ENCODE measurements at places on chromosomes 2 and 18.
A peak's percentile ranks its signal among the peaks of the same experiment; 100 is the strongest.

- DNase-seq: no peak
These were observed 330.5 kb upstream of the TCF4 start for GRCh38 chr18:55918444-55918843.

DNA sequence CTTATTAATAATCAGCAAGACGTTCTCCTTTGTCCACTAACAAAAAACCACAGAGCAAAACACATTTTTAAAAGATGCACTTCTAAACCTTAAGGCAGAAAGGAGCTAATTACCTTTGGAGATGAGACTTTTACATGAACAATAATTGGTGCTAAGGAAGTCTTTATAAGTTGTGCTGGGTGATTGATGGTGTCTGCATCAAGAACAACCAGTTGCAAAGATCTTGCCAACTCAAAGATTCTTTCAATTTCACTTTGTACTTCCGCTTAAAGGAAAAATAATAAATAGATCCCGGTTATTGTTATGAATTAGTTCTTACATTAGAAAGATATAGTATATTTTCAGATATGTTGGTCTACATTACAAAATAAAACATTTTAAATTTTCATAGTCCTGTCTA is 26.9 kb upstream of the ARL5A start:
- DNase-seq: no peak

GRCh38 chr2:219041252-219041651 is at the start of gene CFAP65:
TSS of gene CFAP65 (minus strand) at chr2:219041516. CDS start at chr2:219039048, 2,468 bp downstream.
- peak; percentile 21 for DNase-seq

DNA sequence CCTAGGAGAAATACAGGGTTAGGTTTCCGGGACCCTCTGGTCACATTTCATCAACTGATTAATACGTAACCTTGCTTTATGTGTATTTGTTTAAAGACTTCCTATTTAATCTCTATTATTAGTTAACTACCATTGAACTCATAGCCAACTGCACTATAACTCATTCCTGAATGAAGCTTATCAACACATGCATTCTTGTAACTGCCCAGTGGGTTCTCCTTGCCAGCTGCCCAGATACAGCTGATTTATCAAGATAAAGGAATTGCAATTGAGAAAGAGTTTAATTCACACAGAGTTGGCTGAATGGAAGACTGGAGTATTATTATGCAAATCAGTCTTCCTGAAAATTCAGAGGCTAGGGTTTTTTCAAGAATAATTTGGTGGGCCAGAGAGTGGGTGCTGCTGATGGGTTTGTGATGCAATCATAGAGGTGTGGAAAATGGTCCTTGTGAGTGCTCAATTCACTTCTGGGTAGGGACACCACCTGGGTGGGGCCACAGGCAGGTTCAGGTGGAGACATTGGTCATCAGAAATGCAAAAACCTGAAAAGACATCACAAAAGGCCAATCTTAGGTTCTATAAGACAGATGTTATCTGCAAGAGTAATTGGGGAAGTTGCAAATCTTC is 21.1 kb upstream of the NOSTRIN start:
- DNase-seq: no peak

GRCh38 chr2:201631041-201631440 is 12.3 kb downstream of the TMEM237 start:
- no peak for DNase-seq

DNA sequence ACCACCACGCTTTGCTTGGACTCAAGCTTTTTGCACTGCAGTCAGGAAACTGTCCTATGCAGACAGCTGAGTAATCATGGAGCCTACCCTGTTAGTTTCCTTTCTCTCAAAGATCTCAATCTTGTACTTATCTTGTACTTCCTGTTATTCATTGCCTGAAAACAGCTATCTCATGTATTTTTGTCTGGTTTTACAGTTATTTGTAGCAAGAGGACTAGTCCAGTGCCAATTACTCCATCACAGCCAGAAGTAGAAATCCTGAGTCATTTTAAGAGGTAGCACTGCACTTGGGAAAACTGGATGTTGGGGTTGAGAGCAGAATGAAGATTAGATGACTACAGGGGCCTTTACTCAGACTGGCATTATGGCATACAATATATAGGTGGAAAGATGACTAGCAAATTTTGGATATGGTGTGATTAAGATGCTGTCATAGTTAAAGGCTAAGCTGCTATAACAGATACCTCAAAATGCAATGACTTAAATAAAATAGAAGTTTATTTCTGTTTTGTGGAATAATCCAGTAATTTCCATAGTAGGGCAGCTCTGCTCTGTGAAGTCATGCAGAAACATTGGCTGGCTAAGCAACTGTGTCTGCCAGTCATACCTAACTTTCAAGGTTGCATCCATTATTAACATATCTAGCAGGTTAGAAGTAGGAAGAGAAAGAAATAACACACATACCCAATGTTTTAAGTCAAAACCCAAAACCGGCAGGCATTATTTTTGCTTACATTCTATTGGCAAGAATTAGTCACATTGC is 21.1 kb upstream of the CHMP3 start:
- DNase-seq: peak; percentile 59

GRCh38 chr2:161273038-161273760 is 35.0 kb upstream of the PSMD14 start:
- peak; percentile 68 for DNase-seq

GRCh38 chr2:110863726-110864125 is 131.4 kb downstream of the ACOXL start:
- no peak for DNase-seq

DNA sequence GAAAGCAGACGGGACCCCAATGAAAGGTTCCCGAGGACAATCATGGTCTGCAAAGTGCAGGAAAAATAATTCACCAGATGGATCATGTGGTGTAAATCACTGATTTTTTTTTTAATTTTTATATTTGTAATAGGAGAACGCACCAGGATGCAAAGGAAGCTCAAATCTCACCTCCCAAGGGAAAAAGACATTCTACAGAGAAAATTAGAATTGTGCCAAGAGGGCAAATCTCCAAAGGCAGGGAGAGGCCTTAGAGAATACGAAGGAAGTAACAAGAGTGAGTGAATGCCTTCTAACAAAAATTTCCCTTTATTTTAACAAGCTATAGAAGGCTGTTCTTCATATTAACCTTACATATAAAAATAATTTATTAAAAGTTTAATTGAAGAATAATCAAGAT is 90.9 kb downstream of the ANKRD44 start:
- no peak for DNase-seq

GRCh38 chr2:47260971-47261370 is 105.9 kb upstream of the STPG4 start:
- DNase-seq: no peak

- no peak for DNase-seq
These were observed 62.6 kb downstream of the DSEL start for GRCh38 chr18:67453901-67454300.

DNA sequence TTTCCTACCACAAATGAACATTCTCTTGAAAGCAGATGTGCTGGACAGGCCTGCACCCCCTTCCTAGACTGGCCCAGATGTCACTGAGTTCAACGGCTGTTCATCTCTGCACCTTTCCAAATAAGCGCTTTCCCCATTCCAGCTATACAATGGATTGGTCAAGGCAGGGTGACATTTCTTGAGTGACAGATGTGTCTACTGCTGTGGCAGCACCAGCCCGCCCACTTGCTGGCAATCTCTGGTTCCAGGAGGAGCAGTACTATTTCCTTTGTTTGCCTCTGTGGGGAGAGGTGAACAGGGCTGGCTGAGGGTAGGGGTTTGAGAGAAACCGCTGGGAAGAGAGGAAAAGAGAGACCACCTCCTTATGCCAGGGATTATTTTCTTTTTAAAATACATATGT is 269.5 kb upstream of the POU3F3 start:
- DNase-seq: no peak

GRCh38 chr18:68429841-68430240 is 285.1 kb downstream of the TMX3 start:
- no peak for DNase-seq

- DNase-seq: no peak
These were observed 71.6 kb downstream of the PXDN start for GRCh38 chr2:1672738-1673137.

DNA sequence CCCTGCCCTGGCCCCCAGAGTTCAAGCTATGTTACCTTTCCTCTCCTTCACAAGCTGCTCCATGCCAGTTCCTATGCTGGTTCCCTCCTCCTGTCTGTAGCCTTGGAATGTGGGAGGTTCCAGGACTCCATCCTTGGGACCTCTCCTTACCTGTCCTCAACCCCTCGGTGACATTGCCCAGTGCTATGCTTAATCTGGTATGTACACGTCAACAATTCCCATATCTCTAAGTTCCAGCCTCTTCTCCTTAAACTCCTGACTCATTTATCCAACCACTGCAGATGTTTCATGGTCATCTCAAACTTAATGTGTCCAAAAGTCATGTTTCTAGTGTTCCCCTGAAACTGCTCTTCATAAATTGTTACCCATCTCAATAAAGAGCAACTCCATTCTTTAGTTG is 160.8 kb downstream of the TNS1 start:
- no peak for DNase-seq

GRCh38 chr2:23230885-23231284 is 154.1 kb upstream of the KLHL29 start:
- no peak for DNase-seq

DNA sequence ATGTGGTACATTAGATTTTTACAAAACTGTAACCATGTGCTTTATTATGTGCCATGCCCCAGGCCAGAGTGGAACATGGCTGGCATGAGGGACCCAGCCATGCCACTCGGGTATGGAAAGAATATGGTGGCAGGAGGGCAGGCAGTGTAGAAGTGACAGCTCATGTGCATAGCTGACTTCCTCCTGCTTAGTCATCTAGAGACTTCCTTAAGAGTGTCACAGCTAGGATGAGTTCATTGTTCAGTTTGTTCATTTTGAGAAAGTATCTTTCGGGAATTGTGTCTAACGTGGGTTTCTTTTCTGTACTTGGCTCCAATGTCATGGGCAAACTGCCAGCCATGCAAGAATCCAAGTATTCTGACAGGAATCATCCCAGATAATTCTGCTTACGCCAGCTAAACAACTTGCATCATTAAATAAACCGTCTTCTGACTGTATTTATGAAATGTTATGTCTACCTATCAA is 94.3 kb upstream of the ITGB6 start:
- peak; percentile 81 for DNase-seq

DNA sequence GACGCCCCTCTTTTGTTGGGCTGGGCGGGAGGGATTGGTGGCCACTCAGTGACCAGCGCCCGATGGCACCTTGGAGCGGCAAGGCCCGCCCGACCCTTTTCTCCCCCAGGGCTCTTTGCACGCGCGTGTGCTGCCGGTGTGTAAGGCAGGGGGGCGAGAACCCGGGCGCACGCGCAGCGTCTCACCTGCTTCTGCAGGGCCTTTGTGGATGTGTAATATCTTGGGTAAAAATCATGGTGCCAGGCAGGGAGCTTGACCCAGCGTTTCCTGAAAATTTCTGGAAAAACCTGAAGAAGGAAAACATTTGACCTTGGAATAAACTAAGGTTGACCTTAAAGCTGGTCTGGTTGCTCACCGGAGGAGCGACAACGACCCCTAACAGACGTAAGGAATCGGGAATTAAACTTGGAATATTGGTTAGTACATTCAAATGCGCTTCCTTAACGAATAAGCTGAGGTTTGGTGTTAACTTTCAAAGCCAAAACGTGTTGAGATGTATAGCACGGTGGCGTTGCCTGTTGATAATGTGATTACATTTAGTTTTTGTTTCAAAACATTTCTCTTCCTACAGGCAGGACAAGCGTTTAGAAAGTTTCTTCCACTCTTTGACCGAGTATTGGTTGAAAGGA is 438 bp downstream of the HSPE1 start:
- no peak for DNase-seq

DNA sequence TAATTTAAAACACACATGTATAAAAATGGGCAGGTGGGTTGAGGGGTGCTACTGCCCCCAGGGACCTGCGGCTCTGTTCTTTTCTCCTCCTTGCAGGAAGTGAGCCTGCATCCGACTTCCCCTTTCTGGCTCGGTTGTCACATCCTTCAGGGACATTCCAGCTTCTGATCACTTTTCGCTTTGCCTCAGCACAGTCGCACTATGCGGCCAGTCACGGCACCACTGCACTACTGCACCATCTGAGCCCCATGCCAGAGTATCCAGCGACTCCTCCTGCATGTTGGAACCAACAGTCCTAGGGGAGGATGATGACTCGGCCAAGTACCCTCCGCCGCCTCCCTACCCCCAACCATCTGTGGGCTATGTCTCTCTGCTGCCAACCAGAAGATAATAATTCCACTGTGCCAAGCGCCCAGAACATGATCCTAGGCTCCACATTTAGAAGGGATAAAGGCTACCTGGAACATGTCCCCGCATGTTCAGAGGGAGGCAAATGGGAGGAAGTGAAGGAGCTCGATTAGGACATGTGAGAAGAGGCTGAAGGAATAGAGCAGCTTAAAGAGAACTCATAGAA is 17.6 kb downstream of the CDC42EP3 start:
- DNase-seq: peak; percentile 52

GRCh38 chr2:236674646-236675045 is 105.0 kb downstream of the ACKR3 start:
- DNase-seq: no peak

DNA sequence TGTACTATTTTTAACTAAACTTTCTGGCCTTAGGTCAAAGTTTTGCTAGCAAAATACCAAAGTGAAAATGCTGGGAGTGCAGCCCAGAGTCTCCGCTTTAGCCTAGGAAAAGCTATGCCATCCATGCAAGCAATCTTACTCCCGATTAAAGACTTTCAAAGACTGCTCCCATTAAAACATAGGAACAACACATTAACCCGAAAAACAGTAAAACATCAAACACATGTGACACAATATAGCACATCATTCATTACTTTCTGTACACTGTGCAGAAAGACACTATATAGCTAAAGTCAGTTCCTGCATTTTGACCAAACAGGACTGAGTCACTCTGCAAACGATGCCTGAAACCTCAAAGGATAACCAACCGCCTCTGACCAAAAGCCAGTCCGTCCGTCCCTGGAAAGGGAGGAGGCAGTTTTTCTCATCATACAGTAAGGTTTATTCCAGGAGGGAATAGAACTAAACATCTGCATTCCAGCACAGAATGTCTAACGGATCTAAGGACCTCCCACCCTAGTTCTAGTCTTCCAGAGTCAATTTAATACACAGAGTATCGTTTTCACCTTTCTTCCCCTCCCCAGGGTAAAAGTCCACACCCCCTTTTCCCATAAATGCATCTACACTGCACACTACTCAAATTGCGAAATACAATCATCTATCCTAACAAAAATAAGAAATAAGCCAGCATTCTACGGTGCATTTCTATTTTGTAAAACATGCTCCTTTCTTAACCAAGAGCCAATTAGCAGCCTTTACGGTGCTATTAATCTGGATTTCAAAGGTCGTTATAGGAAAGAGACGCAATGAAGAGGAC is 1.7 kb downstream of the ROCK2 start:
- DNase-seq: peak; percentile 18

GRCh38 chr2:43165378-43166069 is 60.9 kb downstream of the ZFP36L2 start:
- no peak for DNase-seq

GRCh38 chr2:21585881-21586280 is 462.1 kb downstream of the TDRD15 start:
- no peak for DNase-seq

DNA sequence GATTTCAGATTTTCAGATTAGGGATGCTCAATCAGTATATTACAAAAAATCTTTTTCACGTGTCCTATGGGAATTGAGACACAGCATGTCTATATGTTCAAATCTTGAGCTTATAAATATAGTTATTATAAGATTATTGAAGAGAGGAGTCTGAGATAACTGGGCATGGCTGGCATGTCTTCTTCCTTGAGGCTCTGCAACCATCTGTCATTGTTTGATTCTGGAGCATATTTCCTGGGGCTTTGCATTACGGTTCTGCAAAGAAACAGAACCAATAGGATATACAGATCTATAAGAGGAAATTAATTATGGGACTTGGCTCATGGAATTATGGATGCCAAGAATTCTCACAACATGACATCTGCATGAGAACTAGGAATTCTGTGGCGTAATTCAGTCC is 386.1 kb downstream of the SOCS6 start:
- DNase-seq: no peak

- peak; percentile 85 for DNase-seq
These were observed 20.9 kb upstream of the COL6A3 start for GRCh38 chr2:237434866-237435311.

Data from activated CD4-positive, alpha-beta T cell treated with anti-CD3 and anti-CD28 coated beads, Interleukin-2, Interleukin-4, amounts not matched to agents 100 ng/mL and 50 ng/mL, durations not matched to agents 16 hours and 8 hours (primary cell).